Upper lobe of left lung (tissue), 6 donors: ENCODE measurements at places on chromosomes 6 and 20. TPM values are rescaled to one million over a fixed set of nuclear protein-coding genes. Genes with fewer than 3 reads are reported as not detected.
A peak's percentile ranks its signal among the peaks of the same experiment; 100 is the strongest.

Gene GCNT2
- total RNA-seq, result 40.0 TPM

Gene DSP
- total RNA-seq, result 88.2 TPM

Gene TAGAP
- 9.2 TPM for total RNA-seq

Gene BPIFB1
- total RNA-seq, result 32.8 TPM

Gene VSX1
- total RNA-seq, result not detected

Gene OR2J3
- not detected for total RNA-seq

Gene SLC17A3
- 0.40 TPM for total RNA-seq

Gene TSPO2
- not detected for total RNA-seq

Gene CRIP3
- not detected for total RNA-seq

Gene ELOVL2
- not detected for total RNA-seq

Gene TRERF1
- total RNA-seq, result 7.3 TPM

Gene TFAP2C
- total RNA-seq, result 9.4 TPM

Gene RBBP8NL
- not detected for total RNA-seq

DNA sequence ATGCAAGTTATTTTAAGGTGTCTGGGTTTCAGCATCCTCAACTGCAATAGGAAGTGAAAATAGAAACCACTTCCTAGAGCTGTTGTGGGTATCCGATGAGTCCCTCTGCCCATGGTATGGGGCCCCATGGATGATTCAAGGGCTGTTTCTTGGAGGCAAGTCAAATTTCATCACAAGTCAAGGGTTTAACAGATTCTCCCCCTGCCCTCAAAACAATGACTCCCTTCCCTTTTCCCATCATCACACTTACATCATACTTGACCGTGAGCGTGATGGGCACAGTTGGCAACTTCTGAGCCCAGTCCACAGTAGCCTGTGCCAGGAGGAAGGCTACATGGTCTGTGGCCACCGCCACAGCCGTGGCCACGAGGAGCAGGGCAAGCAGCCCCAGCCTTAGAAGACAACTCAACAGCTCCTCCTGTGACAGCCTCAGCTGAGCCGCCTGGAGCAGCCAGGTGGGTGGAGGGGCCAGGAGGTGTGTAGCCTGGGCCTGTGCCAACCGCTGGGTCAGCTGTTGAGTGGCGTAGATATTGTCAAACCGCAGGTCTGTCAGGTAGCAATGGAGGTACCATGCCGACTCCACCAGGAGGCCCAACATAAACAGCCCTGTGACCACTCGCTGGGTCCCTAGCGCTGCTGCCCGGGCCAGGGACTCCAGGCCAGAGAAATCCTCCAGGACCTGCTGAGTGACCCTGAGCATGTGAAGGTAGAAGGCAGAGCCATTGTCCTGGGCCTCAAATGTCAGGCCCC, 5.2 kb downstream of the OCSTAMP start:
- peak; percentile 61 for DNase-seq

GRCh38 chr6:38997128-38997761, 51.3 kb upstream of the GLP1R start:
- no peak for DNase-seq

GRCh38 chr20:56988446-56988845, 278.0 kb downstream of the BMP7 start:
- DNase-seq, result no peak

GRCh38 chr20:52049001-52049731, 142.4 kb downstream of the ZFP64 start:
- no peak for DNase-seq

DNA sequence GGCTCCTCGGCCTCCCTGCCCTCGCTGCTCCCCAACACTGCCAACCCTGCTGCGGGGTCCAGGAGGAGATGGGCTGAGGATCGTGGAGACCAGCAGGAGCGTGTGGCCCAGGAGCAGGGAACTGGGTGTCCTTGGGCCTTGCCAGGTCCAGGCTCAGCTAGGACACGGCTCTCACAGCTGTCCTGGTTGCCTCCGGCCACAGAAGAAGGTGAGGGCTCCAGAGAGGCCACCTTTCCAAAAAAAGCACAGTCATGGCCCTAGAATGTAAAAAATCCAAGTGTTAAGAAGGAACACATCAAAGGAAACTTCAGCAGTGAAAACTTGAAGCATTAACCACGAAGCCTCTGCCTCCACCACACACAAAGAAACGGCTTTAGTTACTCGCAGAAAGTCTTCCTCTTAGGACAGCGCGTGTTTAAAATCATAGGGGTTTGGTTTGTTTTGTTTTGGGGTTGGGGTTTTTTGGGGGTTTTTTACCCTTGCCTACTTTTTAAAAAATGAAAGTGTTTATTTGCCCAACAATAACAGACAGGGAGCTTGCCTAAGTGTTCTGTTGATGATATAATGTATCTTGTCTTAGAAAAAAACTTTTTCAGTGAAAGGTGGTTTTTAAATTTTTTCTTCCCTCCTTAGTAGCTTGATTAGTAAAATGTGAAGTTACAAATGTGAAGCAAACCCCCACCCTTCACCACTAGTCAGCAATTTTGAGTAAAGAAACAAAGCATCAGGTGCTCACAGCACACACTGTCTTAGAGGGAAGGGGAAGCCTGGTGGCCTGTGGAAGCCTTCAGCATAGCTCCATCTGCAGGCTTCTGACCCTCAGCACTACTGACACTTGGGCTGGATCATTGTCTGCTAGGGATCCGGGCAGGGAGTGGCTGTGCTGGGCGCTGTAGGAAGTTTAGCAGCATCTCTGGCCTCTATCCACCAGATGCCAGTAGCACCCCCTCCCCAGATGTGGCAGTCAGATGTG, 60.0 kb downstream of the PTPN1 start:
- DNase-seq, result peak; percentile 60

- DNase-seq, result no peak
Observed at GRCh38 chr6:29589423-29590048, 4.6 kb downstream of the OR2H2 start.

DNA sequence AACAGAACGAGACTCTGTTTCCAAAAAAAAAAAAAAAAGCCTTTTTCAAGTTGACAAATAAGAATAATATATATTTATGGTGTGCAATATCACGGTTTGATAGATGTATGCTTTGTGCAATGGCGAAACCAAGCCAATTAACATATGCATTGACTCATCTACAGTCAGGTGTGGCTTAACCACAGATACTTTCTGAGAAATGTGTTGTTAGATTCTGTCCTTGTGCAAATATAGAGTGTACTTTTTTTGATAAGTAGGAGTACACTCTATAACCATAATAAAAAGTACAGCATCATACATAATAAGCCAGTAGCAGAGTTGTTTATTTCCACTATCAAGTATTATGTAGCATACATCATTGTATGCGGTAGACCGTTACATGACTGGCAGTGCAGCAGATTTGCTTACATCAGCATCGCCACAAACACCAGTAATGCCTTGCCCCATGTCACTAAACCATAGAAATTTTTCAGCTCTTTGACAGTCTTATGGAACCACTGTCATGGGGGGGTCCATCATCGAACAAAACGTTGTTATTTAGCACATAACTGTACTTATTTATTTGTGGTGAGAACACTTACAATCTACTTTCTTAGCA, 59.2 kb downstream of the TMEM170B start:
- no peak for DNase-seq

- DNase-seq, result no peak
Observed at GRCh38 chr6:137016356-137016755, 28.4 kb downstream of the IL20RA start.

DNA sequence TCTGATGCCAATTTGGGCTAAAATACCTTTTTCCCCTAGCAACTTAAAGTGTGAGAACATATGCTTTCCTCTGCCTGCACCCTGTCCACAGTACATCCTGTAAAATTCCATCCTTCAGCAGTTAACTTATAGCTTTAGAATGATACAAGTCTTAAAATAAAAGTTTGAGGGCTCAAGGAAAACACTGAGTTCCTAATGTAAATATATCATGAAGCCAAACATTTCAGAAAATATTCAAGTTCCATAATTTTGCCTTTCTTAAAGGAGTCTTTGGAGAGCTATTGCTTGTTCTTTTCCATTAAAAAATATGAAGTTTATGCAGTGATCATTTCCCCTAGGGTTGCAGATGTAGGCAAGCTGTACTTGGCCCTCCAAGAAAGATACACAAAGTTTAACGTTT, 303.8 kb downstream of the COL12A1 start:
- no peak for DNase-seq

DNA sequence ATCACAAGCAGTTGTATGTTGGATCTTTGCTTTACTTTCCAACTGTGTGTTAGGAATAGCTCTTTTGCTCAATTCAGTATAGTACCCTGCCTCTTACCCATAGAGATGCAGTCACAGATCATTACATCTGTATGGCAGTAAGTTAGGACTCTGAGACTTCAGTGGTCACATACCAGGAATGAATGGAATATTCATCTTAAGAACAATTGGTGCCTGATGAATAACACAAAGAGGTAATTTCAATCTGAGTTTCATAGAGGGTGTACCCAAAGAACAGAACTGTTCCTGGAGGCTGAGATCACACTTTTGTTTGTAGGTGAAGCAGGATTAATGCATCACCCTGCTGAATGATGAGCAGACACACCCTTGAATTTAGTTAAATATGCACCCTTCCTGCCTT, 28.7 kb upstream of the KIF13A start:
- no peak for DNase-seq

- DNase-seq, result no peak
Observed at GRCh38 chr6:52616059-52616690, 39.3 kb upstream of the TRAM2 start.

DNA sequence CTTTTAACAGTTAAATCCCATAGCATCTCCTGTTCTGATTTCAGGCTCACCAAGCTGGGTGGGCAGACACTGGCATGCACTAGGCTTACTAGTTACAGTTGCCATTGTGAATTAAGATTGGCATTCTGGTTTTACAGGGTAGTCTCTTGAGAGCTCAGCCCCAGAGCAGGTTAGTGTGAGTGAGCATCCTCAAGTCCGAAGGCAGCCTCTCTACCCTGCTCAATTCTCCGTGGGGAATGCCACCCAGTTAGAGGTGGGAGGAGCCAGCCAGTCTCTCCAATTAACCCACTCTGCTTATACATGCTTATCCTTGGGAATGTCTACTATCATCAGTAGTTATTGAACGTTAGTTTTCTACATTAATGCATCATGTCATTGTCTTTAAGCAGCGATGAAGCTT, 8.9 kb upstream of the OGFRL1 start:
- DNase-seq, result no peak

DNA sequence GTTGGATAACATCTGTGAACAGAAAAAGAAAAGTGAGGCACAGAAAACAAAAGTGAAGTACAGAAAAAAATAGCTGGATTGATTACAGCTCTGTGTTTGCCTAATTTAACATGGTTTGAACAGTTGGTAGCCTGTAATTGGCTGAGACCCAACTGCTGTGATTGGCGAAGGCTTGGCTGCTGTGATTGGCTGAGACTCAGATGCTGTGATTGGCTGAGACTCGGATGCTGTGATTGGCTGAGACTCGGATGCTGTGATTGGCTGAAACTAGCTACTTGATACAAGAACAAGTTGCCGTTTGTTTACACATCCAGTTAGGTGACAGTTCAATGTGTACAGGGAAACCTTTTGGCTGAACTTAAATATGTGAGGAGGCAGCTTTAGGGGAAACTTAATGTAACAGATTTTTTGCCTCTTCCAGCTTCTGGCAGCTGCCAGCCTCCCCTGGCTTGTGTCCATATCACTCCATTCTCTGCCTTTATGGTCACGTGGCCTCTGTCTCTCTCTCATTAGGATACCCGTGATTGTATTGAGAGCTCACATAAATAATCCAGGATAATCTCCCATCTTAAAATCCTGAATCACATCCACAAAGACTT, 223.4 kb upstream of the FOXA2 start:
- DNase-seq, result no peak

GRCh38 chr6:137266309-137266586, 47.1 kb upstream of the IFNGR1 start:
- no peak for DNase-seq

DNA sequence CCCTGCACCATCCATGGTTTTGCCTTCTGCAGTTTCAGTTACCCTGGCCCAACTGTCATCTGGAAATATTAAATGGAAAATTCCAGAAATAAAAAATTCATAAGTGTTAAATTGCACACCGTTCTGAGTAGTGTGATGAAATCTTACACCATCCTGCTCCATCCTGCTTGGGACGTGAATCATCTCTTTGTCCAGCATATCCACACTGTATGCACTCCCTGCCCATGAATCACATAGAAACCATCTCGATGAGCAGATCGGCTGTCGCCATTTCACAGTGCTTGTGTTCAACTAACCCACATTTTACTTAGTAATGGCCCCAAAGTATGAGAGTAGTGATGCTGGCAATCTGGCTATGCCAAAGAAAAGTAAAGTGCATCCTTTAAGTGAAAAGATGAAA, 105.9 kb upstream of the ID4 start:
- DNase-seq, result no peak

GRCh38 chr6:63097222-63097621, 114.0 kb upstream of the FKBP1C start:
- DNase-seq, result no peak

GRCh38 chr20:41365777-41366545, 657 bp downstream of the EMILIN3 start:
- no peak for DNase-seq

DNA sequence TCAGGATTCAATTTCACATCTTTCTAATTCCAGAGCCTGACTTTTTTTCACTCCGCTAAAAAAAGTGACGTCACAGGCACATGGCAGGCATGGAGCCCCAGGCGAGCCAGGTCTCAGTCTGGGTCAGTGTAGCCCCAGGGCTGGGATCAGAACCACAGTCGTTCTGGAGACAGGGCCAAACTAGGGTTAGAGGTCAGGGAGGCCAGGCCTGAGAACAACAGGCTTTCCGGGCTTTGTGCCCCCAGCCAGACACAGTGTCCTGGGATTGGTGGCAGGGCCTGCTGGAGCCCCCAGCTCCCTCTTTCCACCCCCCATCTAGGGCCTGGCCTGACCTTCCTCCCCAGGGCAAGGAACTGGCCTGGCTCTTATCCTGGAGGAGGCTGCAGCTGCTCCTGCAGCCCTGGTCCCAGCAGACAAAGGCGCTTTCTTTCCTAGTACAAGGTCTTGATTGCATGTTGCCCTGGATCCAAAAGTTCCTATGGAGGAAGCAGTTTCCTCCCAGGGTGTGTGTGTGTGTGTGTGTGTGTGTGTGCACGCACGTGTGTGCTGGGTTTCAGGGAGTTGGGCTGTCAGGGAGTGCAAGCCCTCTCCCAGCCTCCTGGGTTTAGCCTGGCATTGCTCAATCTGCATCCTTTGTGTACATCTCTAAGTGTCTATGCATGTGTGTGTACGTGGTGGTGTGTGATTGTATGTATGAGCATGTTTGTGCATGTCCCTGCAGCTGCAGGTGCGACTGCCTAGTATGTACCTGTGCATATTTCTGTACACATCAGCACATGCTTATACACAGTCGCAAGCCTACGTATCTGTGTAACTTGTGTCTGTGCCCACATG, 26.5 kb upstream of the EMILIN3 start:
- no peak for DNase-seq

DNA sequence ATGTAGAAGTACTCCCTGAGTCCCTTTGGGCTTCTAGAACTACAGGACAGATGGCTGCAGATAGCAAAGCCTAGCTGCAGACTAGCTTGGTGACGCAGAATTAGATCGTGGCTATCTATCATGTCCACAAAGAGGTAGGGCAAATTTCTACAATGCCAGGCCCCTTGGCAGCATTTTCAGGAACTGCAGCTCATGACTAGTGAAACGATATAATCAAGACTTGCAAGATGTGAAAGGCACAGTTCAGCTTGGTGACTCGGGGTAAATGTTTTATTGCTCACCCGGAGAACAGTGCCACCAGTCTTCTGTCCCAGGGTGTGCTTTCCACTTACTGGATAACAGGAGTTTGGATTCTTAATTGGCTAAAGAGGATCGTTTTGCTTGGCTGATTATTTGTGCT, 108.7 kb upstream of the LY86 start:
- DNase-seq, result no peak

- DNase-seq, result no peak
Observed at GRCh38 chr6:12973386-12973785, 256.8 kb downstream of the PHACTR1 start.
